ENCODE measurements at places on chromosomes 1 and 21.

DNA sequence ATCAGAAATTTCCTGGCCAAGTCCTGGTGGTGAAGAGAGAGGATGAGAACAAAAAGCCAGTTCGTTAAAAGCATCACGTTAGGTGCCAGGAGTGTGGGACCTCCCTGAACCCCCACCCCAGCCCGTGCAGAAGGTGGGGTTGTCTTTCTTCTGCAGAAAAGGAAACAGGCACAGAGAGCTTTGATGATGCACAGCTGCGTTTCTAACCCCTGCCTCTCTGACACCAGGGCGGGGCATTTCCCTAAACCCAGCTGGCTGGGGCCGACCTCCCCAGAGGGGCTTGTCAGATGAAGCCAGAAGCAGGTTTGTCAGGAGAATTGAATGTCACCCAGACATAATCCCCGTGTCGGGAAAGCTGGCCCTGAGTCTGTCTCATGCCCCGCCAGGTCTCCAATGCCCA is 189.3 kb upstream of the EDN2 start:
- peak; percentile 57 for DNase-seq

DNA sequence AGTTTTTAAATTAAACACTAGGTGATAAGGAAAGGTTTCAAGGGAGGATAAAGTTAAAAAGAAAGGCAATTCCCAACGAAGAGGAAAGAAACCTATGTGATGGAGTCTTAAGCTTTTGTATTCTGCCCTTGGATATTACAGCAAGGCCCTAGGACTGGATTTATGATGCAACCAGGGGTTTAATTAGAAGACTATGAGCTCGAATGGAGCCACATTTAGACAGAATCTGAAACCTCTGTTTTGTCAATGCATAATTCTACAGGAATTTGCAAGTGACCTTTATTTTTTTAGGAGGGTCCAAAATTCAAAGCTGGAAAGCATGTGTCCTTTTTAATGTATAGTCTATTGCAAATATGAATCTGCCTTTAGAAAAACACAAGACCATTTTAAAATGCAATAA is 37.9 kb downstream of the TGFB2 start:
- no peak for DNase-seq

DNA sequence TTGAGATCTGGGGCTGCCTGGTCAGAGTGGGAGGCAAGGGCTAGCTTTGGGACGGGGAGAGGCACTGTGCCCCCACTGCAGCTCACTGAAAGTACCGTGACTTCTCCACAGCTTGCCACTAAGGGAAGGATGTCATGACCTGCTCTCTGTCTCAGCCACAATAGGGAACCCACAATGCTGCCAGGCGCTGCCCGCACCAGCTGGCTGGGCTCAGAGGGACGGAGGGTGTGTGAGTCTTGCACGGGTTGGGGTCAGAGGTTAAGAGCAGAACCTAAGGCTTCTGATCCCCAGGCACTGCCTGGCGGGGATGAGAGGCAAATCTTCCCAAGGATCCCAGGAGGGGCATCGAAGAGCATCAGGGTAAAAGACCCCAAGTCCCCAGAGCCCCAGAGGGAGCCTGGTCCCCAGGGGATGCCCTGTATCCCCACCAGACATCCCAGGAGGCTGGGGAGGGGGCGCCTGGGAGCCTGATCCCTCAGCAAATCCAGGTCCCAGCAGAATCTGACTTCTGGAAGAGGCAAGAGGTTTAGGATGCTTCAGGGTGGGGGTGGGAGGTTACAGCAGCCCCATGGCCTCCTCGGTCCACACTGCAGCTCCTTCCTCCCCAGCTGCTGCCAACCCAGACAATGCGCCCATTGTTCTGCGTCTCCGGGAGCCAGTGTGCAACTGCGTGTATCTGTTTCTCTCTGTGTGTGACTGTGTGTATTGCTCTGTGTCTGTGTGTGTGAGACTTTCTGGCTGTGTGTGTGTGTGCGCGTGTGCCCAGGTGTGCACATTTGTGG is 2.0 kb upstream of the MARCKSL1 start:
- DNase-seq, result peak; percentile 74

- no peak for DNase-seq
These were observed 83.5 kb downstream of the ATP5PO start for GRCh38 chr21:33831962-33832659.

DNA sequence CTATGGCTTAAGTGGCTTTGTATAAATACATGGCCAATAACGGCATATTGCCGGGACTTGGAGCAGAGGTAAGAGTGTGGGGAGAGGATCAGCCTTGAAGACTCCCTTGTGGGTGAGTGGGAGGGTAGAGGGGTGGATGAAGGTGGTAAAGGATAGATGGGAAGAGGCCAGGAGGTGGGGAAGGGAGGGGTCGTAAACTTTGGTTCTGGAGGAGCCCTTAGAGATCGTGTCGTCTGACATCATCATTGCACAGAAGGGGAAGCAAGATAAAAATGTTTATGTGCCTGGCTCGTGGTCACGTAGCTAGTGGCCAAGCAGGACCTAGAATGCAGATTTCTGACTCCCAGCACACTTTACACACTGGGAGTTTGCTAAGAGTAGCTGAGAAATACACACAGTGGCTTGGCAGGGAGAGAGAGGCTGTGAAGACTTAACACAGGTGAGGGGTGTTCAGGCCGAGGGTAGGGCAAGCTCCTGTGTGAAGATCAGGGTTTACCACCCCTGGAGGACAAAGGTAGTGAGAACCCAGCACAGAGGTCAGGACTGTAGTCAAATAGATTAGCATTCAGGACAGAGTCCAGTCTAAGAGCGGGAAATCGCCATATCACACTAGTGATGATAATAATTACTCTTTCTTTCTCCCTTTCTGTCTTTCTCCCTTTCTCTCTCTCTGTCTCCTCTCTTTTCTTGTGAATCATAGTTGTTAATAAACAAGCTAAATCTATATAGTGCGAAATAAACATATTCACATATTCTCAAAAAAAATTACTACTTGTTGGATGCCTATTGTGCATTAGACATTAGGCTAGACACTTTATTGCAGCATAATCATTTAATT is 75.5 kb downstream of the LRRC8D start:
- no peak for DNase-seq

GRCh38 chr1:239125027-239125426 is 261.3 kb upstream of the CHRM3 start:
- DNase-seq, result no peak

- no peak for DNase-seq
These were observed 1.3 kb upstream of the S100A10 start for GRCh38 chr1:151994956-151995355.

GRCh38 chr21:7953058-7953457 is 2568.3 kb upstream of the TPTE start:
- no peak for DNase-seq

DNA sequence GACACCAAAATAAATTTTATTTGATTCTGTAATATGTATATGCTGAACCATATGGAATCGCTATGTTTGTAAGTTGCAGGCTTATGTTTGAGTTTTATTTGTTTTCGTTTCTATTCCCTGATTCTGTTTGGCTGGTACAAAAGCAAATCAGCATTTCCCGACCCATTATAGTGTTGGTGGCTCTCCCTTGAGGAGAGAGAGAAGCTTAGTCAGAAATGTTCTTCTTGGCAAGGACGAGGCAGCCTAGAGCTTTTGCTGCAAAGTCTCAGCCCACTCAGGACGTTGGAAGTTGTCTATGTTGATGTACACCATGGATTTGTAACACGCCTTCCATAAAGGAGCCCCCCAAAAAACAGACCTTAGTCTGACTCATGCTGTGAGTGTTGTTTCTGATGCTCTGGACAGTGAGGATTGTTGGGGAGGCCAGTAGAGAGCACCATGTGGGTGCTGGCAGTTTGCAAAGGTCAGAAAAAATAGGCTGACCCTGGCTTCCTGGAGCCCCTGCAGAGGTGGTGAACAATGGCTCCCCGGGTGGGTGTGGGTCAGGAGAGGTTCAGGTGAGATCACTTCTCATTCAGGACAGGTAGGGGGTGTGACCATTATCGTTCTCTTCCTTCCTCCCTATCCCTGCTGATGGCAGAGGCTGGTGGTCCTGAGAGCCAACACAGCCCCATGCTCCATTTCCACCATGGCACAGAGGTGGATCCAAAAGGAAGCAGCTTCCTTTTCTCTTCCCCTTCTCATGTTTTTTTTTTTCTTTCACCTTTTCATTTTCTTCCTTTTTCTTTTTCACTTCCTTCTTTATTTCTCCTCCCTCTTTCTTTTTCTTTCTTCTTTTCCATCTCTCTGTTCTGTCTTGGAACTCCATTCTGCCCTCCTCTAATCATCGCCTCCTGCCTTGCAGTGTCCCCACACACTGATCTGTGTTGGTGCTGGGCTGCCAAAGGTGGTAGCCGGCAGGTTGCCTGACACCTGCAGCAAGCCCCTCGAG is 84.4 kb upstream of the CNTN2 start:
- no peak for DNase-seq

GRCh38 chr1:192635939-192636338 is at the start of gene RGS13:
TSS of gene RGS13 (plus strand) at chr1:192636147. CDS start at chr1:192644335, 8,188 bp downstream.
- no peak for DNase-seq

GRCh38 chr1:2224631-2225428 is 3.3 kb upstream of the SKI start:
- DNase-seq, result peak; percentile 5

DNA sequence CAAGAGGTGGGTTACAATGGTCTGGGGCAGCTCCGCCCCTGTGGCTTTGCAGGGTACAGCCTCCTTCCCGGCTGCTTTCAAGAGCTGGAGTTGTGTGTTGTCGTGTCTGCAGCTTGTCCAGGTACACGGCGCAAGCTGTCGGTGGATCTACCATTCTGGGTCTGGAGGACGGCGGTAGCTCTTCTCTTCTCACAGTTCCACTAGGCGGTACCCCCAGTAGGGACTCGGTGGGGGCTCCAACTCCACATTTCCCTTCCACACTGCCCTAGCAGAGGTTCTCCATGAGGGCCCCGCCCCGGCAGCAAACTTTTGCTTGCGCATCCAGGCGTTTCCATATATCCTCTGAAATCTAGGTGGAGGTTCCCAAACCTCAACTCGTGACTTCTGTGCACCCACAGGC is 12.3 kb upstream of the CDCP2 start:
- DNase-seq, result no peak

GRCh38 chr21:40595806-40596205 is 251.2 kb downstream of the DSCAM start:
- DNase-seq, result no peak

DNA sequence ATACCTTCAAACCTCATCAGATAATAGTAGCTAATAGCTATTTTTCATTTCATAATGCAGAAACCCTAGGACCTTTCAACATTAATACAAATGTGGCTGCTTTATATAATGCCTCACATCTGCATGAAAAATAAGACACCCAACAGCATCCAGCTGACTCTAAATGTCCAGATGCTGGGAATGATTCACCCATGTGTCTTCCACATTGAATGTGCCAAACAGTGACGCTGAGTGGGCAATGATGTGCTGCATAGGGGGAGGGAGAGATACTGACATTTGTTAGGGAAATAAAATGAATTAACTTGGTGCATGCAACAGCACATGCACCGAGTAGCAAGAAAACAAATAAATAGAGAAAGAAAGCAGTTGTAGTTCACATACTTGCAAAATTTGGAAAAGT is 199.3 kb downstream of the DSCAM start:
- no peak for DNase-seq

GRCh38 chr1:229381234-229381633 is 38.4 kb upstream of the CCSAP start:
- no peak for DNase-seq

GRCh38 chr1:237205400-237206064 is 163.5 kb downstream of the RYR2 start:
- DNase-seq, result no peak

GRCh38 chr1:245217853-245218608 is 63.2 kb downstream of the KIF26B start:
- DNase-seq, result no peak

- DNase-seq, result no peak
These were observed 10.4 kb upstream of the NEK2 start for GRCh38 chr1:211685823-211686222.

DNA sequence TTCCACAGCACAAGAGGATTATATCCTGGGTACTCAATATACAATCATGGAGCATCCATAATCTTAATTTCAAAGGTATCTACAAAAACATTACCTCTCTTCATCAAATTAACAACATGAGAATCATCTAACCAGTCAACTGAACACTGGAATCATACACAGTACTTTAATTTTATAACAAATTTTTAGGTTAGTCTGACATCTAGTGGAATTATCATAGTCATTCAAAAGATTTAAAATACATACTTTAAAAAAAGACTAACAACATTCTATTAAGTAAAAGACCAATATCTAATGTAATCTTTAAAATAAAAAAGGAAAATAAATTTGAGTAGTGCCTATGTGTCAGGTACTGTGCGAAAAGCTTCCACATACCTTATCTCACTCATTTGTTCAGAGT is 16.8 kb upstream of the SH3GLB1 start:
- DNase-seq, result no peak

DNA sequence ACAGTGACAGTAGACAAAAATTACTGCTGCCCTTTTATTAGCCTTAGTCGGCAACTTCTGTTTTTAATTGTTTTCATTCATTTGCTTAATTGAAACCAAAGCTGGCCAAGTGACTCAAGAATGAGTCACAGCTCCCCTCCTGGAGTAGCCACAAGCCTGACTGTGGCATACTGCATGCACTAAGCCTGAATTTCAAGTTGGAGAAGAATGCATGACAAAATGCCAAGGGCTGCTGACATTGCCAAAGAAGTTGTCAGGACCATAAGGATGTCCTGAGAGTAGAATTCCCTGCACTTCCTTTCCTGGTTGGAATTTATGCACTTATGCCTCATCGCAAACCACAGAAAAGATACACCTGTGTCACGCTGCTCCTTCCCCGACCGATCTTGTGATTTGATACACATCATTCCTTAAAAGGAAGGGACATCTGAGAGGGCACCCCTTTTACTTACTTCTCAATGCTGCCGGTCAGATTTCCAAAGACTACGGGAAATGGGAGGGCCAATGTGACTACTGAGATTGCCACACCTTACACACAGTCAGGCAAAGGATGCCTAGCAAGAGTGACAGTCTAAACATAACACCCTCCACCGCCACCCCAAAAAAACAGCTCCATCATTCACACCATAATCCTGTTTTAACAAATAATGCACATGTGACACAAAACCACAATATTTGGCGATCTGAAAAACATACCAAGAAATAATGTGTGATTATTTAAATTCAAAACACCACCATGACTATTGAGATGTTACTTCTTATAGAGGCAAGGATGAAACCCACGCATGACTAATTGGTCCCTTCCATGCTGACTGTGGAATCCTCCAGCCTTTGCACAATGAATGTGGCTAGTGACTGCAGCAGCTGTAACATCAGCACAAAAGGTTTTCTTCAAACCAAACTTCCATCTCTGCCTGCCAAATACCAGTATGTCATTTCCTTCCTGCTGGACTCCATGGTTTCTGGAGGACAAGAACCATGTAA is 28.2 kb downstream of the VAV3 start:
- DNase-seq, result peak; percentile 40

- DNase-seq, result no peak
These were observed 16.3 kb upstream of the PTTG1IP start for GRCh38 chr21:44889625-44890337.
